ENCODE measurements at places on chromosomes 12 and 14. TPM values are rescaled to one million over a fixed set of nuclear protein-coding genes. Genes with fewer than 3 reads are reported as not detected.

DNA sequence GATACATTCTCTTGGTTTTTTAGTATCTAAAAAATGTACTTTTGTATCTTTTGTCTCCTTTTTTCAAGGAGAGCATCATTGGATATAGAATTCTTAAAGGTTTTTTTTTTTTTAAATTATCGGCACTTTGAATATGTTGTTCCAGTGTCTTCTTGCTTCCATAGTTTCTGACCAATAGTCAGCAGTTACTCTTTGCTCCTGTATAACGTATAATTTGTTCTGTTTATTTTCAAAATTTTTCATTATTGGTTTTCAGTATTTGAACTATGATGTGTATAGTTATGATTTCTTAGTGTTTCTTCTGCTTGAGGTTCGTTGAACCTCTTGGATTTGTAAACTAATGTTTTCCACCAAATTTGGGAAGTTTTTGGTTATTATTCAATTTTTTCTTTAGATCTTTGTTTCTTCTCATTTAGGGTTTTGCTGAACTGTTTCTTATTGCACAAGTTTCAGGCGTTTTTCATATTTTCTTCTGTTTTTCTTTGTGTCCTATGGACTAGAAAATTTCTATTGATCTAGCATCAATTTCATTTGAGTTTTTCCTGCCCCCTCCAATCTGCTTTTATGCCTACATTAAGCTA, 93.9 kb downstream of the PLBD1 start:
- DNase-seq, result no peak

DNA sequence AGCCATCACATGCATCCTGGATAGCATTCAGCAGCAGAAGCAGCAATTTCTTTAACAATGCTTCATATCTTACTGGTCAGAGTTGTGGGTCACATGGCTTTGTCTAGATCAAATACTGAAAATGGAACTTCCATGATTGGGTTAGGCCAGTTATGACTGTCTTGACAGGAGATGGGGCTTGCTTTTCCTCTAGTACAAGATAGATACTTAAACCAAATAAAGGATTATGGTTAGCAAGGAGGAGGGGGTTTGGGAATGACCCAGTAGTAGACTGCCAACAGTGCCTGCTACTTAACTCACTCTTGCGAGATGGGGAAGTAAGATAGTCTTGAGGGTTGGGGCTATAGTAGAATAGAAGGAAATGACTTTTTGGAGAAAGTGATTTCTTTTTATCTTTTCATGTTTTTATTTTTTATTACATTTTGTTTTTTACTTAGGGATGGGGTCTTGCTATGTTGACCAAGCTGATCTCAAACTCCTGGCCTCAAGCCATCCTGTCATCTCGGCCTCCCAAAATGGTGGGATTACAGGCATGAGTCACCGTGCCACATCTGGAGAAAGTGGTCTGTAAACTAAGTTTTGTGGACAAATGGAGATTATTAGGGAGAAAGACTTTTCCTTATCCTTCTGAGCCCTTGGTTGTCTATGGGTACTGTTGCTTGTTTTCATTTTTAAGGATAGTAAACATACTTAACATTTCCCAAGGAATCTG, 37.6 kb downstream of the WNK1 start:
- DNase-seq, result no peak

The GPR132 gene
- total RNA-seq, result 1.3 TPM

- DNase-seq, result peak; percentile 80
Observed at GRCh38 chr14:67526676-67527459, 6.2 kb upstream of the PLEKHH1 start.

GRCh38 chr12:13179211-13180074, 17.1 kb upstream of the EMP1 start:
- no peak for DNase-seq

GRCh38 chr12:10968765-10969456, 17.8 kb downstream of the TAS2R50 start:
- DNase-seq, result no peak

GRCh38 chr12:116835484-116835883, 45.8 kb downstream of the HRK start:
- no peak for DNase-seq

DNA sequence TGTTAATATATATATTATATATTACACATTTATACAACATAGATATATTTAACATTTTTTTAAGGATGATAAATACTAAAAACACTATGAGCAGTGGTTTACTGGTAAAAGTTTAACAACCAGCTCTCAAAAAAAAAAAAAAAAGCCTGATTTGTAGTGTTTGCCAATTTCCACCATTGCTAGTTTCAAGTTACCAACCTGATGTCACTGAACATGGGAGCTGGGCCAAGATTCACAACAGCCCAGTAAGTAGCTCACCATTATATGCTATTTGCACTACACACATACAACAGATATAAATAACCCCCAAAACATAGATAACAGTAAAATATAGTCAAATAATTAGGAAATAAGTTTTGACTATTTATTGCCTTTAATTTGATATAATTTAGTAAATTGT, 28.9 kb upstream of the TMX1 start:
- DNase-seq, result no peak

- DNase-seq, result no peak
Observed at GRCh38 chr12:132466241-132467201, 23.4 kb upstream of the FBRSL1 start.

- no peak for DNase-seq
Observed at GRCh38 chr14:89162586-89162985, 254.4 kb downstream of the FOXN3 start.

GRCh38 chr14:99946652-99947489, 118.4 kb upstream of the EVL start:
- DNase-seq, result no peak

The STYK1 gene
- total RNA-seq, result 3.0 TPM

DNA sequence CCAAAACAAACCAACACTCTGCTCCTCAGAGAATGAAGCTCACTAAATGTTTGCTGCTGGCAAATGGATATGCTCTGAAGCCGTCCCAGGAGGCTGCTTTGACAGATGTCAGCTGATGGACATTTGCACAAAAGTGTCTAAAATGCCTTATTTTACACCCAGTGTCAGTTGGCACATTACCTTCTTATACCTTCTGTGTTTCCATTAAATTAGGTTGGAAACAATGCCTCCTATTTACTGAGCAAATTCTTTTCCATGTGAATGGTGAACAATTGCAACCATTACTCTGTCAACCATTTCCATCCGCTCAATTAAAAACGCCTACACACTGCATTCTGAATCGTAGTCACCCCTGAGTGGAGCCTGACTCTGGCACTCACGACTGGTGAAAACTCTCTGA, 1679.9 kb upstream of the FLRT2 start:
- DNase-seq, result peak; percentile 58

DNA sequence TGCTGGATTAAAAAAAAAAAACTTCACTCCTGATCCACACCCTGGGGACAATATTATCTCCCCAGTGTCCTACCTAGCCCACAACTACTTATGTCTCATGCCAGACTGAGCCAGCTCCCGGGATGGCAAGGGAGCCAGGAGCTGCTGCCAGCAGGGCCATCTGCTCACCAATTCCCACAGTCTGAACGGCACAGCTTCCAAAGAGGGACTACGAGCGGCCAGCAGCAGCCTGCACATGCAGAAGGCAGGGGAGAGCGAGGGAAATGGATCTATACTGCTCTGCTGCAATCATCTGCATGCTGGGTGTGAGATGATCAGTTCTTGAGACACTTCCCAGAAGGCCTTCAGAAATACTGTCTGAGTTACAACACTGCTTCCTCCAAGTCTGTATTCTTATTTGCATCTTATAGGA, 11.1 kb downstream of the SSH1 start:
- peak; percentile 65 for DNase-seq

GRCh38 chr12:64745980-64746379, 13.2 kb downstream of the GNS start:
- DNase-seq, result peak; percentile 1

DNA sequence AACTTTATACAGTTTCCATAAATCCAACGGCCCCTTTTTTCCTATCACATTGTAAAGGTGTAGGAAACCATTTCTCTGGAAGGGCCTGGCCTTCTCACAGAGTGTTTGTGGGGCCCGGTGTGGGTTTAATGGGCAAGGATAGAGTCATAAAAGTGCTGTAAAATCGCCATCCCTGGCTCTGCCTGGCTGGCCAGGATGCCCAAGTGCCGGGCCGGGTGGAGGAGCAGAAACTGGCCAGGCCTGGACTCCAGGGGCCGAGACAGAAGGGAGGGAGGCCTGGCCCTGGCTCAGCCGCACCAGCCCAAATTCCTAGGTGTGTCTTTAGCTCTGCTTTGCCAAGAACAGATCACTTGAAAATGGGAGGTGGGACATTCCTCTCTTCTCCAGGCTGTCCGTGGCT, 77.1 kb upstream of the DICER1 start:
- no peak for DNase-seq

The ANP32D gene
- not detected for total RNA-seq
